ENCODE measurements at places on chromosomes 12 and 14. TPM values are rescaled to one million over a fixed set of nuclear protein-coding genes. Genes with fewer than 3 reads are reported as not detected.

APOF gene
- not detected for total RNA-seq

DNA sequence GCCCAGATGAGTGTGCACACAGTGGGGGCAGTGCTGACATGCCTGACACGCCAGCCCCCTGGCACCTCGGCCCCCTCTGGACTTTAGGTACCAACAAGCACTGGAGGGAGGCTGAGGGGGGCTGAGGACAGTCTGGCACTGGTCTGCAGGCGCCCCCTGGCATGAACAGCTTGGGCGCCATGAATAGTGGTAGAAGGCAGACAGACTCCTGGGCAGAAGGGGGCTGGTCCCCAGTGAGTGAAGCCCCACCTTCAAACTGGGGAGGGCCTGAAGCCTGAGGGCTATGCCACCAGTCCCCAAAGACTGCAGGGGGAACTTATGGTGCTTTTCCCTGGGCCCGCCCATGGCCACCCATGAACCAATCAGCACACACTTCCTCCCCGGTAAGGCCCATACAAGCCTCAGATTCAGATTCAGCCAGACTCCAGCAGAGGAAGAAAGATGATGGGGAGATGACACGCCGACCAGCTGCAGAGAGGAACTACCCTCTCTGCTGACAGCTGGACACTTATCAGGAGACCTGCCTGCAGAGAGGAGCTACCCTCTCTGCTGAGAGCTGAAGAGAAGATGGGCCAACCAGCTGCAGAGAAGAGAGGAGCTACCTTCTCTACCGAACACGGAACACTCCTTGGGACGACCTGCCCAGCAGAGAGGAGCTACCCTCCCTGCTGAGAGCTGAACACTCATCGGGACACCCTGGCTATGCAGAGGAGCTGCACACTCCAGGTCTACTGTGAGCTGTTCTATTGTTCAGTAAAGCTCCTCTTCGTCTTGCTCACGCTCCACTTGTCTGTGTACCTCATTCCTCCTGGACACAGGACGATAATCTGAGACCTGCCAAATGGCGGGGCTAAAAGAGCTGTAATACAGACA is 324.5 kb downstream of the PCNX1 start:
- no peak for DNase-seq

OR4K14 gene
- not detected for total RNA-seq

GRCh38 chr12:84463741-84464495 is 448.7 kb downstream of the SLC6A15 start:
- no peak for DNase-seq

GRCh38 chr12:98750511-98750910 is 105.4 kb downstream of the APAF1 start:
- no peak for DNase-seq

DNA sequence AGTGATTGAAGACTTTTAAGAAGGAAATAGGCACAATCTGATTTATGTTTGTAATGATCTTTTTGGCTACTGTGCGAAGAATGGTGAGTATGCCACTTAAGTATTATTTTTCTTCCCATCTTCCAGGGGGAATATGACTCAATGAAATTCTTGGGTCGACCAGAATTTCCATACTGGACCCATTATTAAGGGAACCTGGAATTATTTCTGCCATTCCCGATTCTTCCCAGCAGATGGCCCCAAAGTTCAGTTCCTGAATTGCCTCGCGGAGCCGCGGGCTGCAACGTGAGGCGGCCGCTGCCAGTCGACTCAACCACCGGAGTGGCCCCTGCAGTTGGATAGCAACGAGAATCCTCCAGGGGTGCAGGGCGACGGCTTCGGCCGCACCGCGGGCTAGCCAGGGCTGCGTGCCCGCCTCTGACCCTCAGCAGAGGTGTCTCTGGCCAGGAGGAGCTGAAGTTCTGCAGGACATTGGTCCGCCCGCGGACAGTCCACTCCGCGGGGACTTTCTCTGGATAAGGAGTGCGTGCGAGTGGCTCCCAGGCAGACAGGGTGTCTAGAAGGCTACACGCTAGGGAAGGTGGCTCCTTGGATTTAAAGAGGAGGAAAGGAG is 628 bp upstream of the TSHR start:
- peak; percentile 63 for DNase-seq

GRCh38 chr12:131537267-131537958 is 173.5 kb upstream of the SFSWAP start:
- DNase-seq = no peak

DNA sequence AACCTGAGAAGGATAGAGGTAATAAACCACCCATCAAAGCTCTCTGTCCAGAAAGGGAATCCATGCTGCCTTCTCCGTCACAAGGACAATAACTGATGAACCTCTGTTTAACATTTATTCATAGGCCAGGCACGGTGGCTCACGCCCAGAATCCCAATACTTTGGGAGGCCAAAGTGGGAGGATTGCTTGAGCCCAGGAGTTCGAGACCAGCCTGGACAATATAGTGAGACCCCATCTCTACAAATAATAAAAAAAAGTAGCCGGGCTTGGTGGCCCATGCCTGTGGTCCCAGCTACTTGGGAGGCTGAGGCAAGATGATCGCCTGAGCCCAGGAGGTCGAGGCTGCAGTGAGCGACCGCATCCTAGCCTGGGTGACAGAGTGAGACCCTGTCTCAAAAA is 7.1 kb upstream of the FOS start:
- DNase-seq = no peak

- DNase-seq = no peak
These were observed 34.6 kb upstream of the PYGL start for GRCh38 chr14:50978888-50979287.

GRCh38 chr14:76706811-76707210 is 54.5 kb upstream of the VASH1 start:
- no peak for DNase-seq
